M059J (cell line): ENCODE measurements at places on chromosomes 16 and 17.

- no peak for DNase-seq
Observed at GRCh38 chr17:49989518-49989880, 5.5 kb downstream of the DLX3 start.

DNA sequence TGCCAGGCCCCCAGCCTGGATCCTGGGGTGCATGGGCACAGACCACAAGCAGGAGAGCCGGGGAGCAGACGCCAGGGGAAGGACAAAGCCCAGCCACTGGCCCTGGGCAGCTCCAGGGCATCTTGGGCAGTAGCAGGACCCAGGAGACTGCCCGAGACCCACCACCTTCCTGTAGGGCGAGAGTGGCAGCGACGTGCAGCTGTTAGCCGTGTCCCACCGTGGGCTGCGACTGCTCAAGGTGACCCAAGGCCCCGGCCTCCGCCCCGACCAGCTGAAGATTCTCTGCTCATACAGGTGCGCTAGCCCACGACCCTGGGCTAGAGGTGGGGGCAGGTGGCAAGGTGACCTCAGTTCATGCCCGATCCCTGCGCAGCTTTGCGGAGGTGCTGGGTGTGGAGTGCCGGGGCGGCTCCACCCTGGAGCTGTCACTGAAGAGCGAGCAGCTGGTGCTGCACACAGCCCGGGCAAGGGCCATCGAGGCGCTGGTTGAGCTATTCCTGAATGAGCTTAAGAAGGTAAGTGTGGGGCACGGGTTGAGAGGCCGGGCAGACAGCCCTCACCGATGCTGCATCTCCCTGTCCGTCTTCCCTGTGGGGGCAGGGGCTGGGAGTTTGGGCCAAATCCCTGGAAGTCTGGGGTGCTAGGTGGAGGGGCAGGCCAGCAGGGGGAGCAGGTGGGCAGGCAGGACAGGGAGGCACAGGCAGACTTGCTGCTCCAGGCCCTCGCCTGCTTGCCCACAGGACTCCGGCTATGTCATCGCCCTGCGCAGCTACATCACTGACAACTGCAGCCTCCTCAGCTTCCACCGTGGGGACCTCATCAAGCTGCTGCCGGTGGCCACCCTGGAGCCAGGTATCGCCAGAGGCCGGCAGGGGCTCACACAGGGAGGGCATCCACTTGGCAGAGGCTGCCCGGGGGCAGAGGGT is 13.5 kb upstream of the SMIM5 start:
- DNase-seq = peak; percentile 68

- no peak for DNase-seq
Observed at GRCh38 chr17:851924-852323, 69.8 kb downstream of the MRM3 start.

DNA sequence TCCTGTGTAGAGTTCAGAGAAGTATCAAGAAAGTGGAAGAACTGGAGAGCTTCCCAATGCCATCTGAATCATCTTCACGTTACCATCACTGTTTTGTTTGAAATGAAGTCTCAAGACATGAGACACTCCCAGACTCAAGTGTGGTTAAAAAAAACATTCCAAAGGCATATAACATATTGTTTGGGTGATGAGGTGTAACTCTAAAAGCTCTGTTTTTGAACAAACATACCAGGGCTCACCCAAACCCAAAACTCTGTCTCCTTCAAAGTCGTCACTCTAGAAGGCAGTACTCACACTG is 6.3 kb upstream of the ZCCHC14 start:
- DNase-seq = peak; percentile 86

GRCh38 chr16:9818702-9819101 is 363.5 kb downstream of the GRIN2A start:
- DNase-seq = no peak

DNA sequence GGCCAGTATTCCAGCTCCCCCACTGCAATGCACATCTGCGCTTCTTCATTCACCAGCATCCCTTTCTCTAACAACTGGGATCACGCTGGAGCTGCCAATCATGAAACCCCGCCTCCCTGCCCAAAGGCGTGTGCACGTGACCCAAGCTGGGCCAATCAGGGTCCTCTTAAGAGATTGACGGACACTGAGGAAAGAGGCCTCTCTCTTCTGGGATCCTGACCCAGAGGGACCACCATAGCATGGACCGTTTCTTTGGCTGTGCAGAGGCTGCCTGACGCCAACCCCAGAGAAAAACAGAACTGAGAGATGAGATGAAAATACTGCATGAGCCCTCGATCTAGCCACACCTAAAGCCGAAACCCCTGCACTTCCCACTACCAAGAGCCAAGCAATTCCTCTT is 32.0 kb downstream of the COTL1 start:
- no peak for DNase-seq

GRCh38 chr16:67166110-67166547 is 1.6 kb downstream of the HSF4 start:
- no peak for DNase-seq

- no peak for DNase-seq
Observed at GRCh38 chr16:85330006-85330693, 217.9 kb upstream of the CIBAR2 start.

GRCh38 chr16:11586856-11587642 is at the start of gene LITAF:
TSS of gene LITAF (minus strand) at chr16:11586919. CDS start at chr16:11556730, 30,189 bp downstream.
- peak; percentile 66 for DNase-seq

GRCh38 chr16:79307214-79307613 is 293.3 kb downstream of the MAF start:
- DNase-seq = no peak

- peak; percentile 91 for DNase-seq
Observed at GRCh38 chr17:81702934-81703746, at the start of gene MRPL12. TSS of gene MRPL12 (plus strand) at chr17:81703367. CDS start at chr17:81703502, 135 bp downstream.

- DNase-seq = no peak
Observed at GRCh38 chr17:64328859-64329531, 61.7 kb downstream of the PECAM1 start.

DNA sequence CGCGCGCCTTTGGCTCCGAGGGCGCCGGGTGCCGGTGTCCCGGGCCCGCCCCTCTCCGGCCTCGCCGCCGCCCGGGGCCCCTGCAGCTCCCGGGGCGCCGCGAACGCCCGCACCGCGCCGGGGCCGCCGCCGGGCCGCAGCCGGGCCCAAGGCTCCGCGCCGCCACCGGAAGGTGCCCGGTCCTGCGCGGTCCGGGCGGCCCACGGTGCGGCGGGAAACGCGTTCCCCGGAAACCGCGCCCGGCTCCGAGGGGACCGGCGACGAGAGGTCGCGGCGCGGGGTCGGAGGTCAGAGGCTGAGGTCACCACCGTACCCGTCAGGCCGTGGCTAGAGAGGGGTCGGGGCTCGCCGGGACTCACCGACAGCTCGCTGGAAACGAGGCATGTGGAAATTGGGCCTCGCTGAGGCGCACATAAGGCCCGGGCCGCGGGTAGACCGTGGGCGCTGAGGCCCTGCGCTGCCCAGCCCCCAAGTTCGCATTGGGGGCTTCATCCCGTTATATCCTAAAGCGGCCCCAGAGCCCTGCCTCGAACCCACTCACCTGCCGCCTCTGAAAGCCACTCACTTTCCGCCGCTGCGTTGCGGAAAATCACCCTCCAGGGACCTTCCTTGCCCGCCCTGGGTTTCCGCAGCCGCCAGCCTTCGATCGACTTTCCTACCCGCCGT is at the start of gene DUS1L:
TSS of gene DUS1L (minus strand) at position 167 of the 666 bp plus-strand sequence. CDS start 745 bp downstream, outside the sequence.
- peak; percentile 28 for DNase-seq

- no peak for DNase-seq
Observed at GRCh38 chr16:81921843-81922584, 89.3 kb downstream of the SDR42E1 start.

DNA sequence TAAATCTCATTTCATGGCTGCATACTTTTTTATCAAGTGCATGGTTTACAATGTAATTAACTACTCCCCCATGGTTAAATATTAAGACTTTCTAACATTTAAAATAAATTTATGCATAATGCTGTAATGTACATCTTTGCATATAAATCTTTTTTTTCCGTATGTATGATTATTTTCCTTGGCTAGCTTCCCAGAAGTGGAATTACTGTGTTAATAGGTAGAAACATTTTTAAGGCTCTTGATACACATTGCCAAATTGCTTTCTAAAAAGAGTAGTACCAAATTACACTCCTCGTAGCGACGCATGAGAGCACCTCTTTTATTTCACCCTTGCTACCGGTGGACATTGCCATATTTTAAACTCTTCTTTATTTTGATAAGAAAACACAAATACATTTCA is 141.1 kb downstream of the DNAH9 start:
- DNase-seq = no peak

DNA sequence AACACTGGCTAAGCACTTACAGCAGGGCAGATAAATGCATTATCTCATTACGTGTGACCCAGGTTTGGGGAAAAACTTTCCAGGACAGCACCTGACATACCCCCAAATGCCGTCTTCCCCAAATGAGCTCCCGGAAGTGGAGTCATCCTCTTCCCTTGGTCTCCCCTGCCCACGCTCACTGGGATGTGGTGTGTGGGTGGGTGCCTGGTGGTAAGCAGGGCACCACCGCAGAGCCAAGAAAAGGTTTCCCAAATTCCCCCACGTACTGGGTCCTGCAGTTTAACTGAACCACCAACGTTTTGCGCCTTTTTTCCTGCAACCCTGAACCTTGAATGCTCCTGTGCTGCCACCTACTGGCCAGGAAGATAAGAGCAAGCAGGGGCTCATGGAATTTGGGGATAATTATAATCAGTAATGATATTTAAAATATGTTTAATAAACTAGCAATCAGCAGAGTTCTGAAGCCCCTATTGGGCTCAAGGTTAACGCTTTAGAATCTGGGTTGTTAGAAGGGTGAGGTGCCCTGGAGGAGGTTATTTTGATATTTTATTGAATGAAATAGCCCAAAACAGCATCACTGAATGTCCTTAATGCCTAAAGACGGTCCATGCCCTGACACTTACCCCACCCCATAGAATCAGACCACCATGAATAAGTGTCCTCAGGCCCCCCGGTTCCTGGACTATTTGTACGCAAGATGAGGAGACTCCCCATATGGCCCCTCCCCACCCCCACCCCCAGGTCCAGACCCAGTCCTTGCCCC is 8.0 kb downstream of the SPPL2C start:
- DNase-seq = peak; percentile 52

DNA sequence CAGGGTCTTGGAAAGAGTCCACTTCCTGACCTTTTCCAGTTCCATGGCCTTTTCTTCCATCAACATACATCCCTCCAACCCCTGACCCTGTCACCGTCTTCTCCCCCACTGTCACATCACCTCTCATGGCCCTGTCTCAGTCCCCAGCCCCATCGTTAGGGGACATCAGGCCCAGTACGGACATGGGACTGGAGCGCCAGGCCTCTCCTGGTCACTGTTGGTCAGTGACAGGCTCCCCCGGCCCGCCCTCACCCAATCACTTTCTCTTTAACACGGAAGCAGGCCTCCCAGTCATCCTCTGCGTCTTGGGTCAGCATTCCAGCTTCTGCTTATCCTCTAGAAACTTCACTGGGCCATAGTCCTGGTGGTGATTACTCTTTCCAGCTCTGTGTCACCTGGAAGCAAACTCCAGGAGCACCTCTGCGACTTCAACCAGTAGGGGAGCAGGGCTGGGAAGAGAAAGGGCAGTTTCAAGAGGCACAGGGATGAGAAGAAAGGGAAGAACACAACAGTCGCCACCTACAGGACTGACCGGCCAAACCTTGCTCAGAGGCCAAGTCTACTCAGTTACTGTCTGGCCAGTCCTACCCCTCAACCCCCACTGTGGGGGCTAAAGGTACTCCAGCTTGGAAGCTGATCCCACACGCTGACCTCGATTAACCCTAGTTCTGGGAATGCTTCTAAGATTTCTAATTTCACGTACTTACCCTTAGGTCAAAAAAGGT is 15.9 kb upstream of the ICAM2 start:
- DNase-seq = peak; percentile 6

DNA sequence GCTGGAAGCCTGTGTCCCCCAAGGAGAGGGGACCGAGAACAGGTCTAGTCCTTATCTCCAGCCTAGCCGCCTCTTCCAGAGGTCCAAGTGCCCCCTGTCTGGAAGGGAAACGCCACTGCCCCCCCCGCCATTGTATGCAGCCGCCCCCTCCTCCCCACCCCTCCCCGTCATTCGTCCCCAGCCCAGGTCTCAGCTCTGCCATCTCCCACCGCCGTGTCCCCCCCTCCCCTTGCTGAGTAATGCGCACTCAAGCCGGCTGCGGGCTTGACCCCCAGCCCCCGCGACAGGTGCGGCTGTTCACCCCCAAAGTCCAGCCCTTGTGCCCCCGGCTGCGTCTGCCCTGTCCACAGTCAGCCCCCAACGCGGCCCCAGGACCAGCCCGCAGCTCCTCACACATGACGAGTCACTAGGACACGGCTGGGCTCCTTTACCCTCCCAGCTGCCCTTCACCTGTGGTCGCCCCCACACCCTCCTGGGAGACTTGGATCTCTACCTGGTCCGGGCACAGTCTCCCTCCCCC is 622 bp downstream of the GPRC5B start:
- no peak for DNase-seq

GRCh38 chr17:83077939-83078338 is 1.5 kb upstream of the METRNL start:
- no peak for DNase-seq

- DNase-seq = no peak
Observed at GRCh38 chr16:75392906-75393305, 40.4 kb downstream of the CFDP1 start.

GRCh38 chr16:55058576-55058975 is 127.9 kb downstream of the IRX5 start:
- DNase-seq = no peak
